DMS 273 treated with DMSO at 0.1 percent for 48 hours (cell line): ENCODE measurements at places on chromosomes 7 and 10.

DNA sequence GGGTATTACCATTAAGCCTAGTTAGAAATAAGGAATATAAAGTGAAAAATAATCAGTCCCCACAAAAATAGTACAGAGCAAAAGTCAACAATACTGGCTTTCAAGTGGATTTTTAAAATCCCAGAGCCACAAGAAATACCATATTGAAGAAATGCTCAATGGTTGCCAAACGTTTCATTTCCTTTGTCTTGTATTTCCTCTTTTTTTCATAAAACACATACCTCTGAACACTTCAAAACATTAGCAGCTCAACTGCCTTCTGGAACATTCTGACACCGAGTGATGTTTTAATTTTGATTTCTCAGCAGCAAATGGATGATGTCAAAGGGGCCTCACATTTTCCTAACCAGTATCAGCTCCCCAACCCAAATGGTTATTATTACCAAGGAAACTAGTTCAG is 10.5 kb downstream of the NOD1 start:
- no peak for DNase-seq

- no peak for DNase-seq
Observed at GRCh38 chr10:13219685-13220670, 14.2 kb downstream of the UCMA start.

- DNase-seq: peak; percentile 27
Observed at GRCh38 chr7:35734001-35734483, 39.1 kb upstream of the HERPUD2 start.

GRCh38 chr10:101165736-101166135 is 34.6 kb downstream of the TLX1 start:
- DNase-seq: no peak

DNA sequence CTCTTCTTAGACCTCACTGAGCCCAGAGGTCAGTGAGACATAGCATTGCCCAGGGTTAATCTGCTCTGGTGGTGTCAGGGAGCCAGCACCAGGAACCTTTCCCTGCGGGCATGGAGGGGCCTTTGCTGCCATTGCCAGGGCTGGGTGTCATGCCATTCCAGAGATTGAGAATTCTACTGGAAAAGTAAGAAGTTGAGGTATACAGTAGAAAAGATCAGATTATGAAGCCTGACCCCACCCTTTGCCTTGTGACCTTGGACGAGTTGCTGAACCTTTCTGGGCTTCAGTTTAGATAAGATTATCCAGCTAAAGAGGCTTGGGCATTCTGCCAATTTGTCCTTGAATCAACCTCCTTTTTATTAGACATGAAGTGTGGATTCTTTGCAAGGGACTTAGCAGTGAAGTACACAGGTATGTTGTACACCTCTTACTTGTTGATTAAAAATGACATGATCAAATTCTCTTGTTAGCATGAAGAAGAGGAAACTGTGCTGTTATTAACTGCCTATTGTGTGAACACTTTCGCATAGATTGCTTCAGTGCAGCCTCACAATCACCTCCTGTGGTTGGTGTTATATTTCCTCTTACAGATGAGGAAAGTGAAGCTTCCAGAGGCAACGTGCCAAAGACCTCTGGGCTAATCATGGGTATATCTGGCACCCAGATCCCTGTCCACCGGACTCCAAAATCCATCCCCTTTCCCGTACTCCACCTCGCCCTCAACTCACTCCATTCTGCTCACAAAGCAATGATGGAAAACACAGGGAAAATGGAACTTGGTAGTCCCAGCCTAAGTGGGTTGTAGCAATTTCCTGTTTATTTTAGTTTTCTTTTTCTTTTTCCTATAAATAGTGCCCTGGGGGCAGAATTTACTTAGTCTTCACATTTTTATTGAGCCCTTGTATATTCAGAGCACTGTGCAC is 151.3 kb downstream of the CAMK1D start:
- DNase-seq: peak; percentile 11

DNA sequence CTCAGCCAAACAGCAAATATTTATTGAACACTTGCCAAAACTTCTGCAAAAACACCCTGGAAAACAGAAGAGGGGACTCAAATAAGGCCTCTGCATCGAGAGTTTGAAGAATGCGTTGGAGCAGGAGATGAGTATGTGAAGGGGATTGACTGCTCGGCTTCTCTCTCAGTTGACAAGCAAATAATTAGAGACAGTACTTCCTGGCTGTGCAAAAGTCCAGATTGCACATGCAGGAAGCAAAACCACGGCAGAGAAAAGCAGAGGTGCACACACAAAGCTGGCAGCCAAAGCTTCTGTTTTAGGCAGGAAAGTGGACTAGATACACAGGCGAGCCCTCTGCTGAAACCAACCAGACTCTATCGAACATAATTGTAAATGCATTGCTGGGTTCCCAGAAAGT is 343.6 kb upstream of the MGMT start:
- DNase-seq: no peak

GRCh38 chr7:42964849-42965805 is 33.0 kb downstream of the MRPL32 start:
- DNase-seq: no peak

DNA sequence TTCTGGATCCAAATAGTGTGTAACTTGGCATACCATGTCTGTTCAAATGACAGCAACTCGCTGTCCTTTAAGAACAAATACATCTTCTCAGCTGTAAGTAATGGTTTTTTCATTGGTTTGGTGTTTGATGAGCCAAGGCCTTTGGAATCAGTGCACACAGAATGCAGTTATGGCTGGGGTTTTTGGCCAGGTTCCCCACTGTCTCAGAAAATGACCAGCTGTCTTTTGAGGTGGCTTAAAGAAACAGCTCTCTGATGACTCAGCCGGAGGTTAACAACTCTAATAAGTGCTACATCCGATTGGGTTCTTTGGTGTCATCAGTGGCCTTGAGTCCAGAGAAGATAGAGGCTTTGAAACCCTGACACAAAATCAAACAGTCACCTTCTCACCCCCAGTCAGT is 688.4 kb downstream of the REEP3 start:
- no peak for DNase-seq

GRCh38 chr10:124042656-124043309 is 50.6 kb downstream of the CHST15 start:
- no peak for DNase-seq

- DNase-seq: peak; percentile 28
Observed at GRCh38 chr10:101018600-101019439, 12.1 kb downstream of the PDZD7 start.

GRCh38 chr10:70458329-70459060 is 17.0 kb upstream of the NODAL start:
- no peak for DNase-seq

DNA sequence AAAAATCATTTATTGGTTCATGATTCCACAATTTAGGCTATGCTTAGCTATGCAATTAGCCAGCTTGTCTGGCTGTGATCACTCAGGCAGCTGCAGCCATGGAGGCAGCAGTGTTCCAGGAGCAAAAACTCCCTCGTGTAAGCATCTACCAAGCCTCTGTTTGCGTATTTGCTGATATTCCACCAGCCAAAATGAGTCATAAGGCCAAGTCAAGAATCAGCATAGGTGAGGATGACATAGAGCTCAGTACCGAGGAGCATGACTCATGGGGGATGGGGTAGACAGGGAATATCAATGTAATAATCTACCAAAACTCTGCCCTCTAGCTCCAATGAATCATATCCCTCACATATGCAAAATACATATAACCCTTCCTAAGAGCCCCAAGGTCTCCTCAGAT is 63.3 kb downstream of the IMMP2L start:
- DNase-seq: no peak

- DNase-seq: peak; percentile 97
Observed at GRCh38 chr7:65269150-65269856, 104.4 kb upstream of the ZNF92 start.

DNA sequence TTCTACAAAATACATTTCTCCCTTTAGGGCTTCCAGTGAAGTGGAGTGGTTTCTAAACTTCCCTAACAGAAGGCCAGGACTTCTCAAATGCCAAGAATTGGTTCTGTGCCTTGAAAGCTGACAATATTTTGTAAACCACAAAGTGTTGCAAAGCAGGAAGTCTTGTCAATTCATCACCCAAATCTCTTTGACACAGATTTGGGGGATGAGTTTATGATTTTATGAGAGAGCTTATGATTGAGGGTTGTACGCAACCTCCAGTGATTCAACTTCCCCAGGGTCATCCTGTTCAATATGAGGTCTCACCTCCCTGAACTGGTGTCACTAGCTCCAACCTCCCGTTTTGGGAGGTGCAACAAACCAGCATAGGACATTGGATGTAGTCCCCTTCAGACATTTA is 83.7 kb downstream of the PRLHR start:
- DNase-seq: no peak

- no peak for DNase-seq
Observed at GRCh38 chr7:35736725-35737124, 41.8 kb upstream of the HERPUD2 start.

DNA sequence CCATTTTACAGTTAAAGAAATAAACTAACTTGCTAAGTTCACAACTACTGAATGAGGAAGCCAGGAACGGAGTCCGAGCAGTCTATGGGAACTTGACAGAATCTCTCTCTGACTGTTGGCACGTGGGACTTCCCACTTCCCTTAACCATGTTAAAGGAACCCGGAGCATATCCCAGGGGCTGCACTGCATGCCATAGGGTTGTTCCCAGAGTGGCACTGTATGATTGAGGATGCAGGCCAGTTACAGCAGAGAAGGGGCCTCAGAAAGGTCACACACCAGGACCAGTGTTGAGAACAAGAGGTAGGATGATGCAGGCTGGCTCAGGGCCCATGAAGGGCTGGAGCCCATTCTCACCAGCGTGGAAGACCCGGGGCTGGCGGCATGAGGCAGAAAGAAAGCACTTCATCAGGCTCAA is 201.8 kb downstream of the NSUN6 start:
- DNase-seq: no peak

GRCh38 chr7:133358708-133359107 is 105.8 kb downstream of the EXOC4 start:
- no peak for DNase-seq
